ENCODE measurements at places on chromosomes 1 and 21. TPM values are rescaled to one million over a fixed set of nuclear protein-coding genes. Genes with fewer than 3 reads are reported as not detected.

The IL20 gene
- total RNA-seq: not detected

The GLMN gene
- 11.9 TPM for total RNA-seq

The PRRX1 gene
- 65.4 TPM for total RNA-seq

The RORC gene
- total RNA-seq: not detected

The IFI44L gene
- total RNA-seq: 0.18 TPM

- peak; percentile 84 for DNase-seq
These were observed 6.8 kb upstream of the IL24 start for GRCh38 chr1:206890125-206891060.

DNA sequence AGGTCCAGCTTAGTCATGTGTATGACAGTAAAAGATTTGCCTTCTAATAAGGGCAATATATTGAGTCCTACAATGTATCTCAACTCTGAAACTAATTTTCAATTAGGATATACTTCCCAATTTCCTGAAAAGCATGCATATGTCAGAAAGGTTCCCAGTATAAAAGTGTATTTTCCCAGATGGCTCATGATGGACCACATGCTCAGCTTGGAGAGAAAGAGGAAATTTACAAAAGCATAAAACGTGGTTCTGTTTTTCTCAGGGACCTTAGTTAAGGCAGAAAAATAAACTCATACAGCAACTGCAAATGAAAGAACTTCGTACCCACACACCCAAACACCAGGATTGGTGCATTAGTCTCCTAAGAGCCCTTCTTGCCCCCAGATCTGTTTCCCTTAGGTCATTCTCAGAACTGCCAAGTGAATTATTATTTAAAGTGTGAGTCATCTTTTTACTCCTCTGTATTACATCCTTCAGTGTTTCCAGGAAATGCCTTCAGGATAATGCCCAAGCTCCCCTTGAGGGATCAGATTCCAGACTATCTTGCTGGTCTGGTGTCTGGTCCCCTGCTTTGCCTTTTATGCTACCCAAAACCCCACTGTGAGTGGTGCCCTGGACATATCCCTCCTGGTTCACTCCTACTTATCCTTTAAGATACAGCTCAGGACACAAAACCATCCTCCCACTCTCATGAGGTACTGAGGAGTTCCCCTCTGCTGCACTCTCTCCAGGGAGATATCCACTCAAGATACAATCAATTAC lies 57.4 kb downstream of the SSX2IP start:
- peak; percentile 83 for DNase-seq

DNA sequence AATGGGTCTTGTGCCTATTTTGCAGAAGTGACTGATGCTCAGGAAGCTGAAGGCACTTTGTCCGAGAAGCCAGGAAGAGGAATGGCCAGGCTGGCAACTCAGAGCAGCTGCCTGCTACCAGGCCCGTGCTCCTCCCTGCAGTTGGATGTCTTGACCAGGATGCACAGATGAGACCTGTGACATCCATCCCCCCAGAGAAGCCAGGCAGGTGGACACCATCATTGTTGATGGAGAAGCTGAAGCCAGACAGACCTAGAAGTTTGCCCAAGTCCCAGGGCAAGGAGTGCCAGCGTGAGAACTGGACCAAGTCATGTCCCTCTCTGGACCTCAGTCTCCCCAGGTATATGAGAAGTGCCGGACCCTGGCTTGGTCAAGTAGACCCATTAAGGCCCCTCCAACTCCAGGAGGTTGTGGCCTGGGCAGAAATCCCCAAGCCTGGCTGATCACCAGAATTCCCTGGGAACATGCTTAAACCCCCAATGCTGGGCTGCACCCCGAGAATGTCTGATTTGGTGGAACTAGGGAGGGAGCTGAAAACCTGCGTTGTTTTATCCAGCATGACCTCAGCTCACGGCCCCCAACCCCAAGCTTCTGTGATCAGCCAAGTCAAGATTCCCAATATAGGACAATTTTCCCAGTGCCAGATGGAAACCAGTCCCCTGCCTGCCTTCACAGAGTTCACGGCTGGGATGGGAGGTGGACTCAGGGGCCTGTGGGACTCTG lies 82.4 kb downstream of the CAMK2N1 start:
- no peak for DNase-seq

DNA sequence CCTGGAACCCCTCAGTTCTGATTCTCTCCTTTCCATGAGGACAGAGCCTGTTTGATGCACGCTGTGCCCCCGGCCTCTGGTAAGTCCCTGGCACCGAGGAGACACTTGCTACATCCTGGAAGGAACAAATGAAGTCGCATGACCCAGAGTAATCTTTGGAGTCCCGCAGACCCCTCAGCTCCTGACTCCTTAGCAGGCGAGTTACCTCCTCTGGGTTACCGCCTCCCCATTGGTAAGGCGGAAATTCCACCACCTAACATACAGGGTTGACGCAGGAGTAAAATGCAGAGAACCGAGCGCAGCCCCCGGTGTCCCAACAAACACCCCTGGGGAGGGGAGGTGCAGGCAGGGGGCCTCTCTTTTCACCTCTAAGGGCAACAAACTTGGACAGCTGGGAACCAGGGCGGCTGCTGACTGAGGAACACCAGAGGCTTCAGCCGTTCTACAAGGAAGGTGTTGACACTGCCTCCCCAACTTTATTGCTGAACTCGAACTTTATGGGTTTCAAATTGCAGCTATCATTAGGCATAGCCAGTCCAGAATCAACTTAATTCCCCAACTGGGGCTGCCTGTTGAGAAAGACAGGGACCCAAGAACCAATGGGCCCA lies 115.3 kb upstream of the IFFO2 start:
- no peak for DNase-seq

- no peak for DNase-seq
These were observed 77.5 kb downstream of the PLPP3 start for GRCh38 chr1:56501888-56502287.

DNA sequence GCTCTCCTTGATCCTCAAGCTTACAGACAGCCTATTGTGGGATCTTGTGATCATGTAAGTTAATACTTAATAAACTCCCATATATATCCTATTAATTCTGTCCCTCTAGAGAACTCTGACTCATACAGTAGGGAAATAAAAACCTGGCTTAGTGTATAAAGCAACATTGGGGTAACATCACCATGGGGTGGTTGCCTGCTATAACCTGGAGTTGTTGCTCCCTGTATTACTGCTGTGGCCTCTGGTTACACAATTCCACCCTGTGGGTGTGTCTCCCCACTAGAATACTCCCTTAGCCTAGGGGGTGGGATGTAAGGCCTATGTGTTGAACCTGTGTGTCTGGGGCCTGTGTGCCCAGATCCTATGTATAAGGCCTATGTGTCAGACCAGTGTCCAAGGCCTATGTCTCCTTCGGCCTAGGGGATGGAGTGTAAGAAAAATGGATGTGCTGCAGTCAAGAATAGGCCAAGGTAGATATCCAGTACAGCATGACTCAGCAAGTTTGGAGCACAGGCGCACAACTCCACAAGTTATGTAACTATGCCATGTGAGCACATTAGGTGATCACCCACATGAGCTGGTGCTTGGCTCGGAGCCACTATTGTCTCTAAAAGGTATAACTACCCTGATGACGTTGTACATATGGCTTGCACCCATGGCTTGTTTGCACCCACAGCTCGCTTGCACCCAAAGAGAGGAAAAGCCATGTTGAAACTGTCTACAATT lies 96.8 kb upstream of the C1orf21 start:
- DNase-seq: no peak

DNA sequence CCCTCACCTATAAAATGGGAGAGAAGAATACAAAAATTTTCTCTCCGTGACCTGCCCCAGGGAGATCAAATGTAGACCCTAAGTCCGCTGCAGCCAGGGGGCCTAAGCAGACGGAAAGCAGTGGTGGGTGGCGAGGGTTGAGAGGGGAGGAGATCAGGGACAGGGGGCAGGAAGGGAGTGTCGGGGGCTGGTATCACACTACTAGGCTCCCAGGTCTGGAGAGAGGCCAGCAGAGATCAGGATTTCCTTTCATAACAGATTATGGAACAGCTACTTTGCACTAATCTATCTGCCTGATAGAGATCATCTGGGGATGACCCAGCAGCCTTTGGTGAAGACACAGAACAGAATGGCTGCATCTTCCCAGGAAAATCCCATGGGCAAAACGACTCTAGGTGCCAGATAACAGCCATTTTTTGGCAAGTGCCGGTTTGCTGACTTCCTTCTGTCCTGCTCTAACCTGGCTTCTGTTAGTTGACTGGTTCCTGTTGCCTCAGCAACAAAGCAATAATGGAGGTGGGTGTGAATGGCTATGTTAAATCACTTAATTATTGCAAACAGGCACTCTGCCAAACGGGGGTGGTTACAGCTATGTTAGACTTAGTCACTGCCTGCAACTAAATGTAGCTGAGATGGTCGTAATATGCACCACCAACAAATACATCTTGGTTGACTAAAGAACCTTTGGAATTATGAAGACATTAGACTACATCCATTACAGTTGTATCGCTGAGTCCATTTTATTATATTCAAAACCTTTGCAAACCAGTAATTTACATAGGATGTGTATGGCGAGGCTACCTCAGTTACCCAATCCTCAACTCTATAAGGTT lies 30.0 kb upstream of the EPS8L3 start:
- DNase-seq: peak; percentile 81

- no peak for DNase-seq
These were observed 26.2 kb downstream of the UBASH3A start for GRCh38 chr21:42429856-42430255.

- no peak for DNase-seq
These were observed 115.1 kb downstream of the HIVEP3 start for GRCh38 chr1:41803656-41804055.

GRCh38 chr1:12587981-12588640 lies 29.9 kb downstream of the DHRS3 start:
- peak; percentile 58 for DNase-seq

DNA sequence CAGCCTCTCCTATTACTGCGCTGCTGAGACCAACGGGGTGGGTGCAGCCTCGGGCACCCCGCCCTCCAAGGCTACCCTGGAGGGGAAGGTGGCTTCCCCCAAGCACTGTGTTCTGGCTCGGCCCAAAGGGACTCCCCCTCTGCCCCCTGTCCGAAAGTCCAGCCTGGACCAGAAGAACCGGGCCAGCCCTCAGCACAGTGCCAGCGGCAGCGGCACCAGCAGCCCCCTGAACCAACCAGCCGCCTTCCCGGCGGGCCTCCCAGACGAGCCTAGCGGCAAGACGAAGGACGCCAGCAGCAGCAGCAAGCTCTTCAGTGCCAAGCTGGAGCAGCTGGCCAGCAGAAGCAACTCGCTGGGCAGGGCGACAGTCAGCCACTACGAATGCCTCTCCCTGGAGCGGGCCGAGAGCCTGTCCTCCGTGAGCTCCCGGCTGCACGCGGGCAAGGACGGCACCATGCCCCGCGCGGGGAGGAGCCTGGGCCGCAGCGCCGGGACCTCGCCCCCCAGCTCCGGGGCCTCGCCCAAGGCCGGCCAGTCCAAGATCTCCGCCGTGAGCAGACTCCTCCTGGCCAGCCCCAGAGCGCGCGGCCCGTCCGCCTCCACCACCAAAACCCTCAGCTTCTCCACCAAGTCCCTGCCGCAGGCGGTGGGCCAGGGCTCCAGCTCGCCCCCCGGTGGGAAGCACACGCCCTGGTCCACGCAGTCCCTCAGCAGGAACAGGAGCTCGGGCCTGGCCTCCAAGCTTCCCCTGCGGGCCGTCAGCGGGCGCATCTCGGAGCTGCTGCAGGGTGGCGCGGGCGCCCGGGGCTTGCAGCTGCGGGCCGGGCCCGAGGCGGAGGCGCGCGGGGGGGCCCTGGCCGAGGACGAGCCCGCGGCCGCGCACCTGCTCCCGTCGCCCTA lies 533.1 kb downstream of the KIF26B start:
- DNase-seq: no peak

GRCh38 chr1:9902060-9902452 lies 8.0 kb downstream of the CTNNBIP1 start:
- DNase-seq: no peak

DNA sequence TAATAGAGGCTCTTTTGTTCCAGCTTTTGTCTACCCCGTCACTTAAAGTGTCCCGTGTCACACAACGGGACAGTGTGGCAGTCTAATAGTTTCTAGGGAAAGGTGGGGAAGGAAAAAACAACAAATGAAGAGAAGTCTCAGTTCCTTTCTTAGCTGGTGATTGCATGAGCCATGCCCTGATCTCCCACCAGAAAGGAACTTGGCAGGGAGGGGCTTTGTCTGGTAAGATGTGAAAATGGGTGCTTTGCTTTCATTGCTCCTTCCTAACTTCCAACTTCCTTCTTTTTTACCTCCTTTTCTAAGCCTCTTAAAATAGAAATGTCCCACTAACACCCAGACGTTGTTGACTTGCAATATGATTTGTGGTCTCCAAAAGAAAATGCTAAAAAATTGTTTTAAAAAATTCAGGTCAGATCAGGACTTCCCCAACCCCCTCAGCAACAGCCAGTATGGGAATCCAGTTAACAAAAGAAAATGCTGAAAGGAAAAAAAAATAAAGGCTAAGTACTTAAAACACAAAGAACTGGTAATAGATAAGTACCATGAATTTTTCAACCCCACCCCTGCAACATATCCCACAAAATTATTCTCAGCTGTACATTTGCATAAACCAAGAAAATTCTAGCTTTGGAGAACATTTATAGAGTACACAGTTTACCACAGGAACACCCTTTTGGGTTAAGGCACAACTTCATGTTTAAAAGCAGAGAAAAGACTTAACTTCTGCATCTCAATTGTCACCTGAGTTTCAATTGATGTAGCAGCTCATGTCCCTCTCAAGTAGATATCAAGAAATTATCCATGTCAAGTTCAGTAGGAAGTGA lies 106.2 kb downstream of the NIBAN1 start:
- DNase-seq: no peak

DNA sequence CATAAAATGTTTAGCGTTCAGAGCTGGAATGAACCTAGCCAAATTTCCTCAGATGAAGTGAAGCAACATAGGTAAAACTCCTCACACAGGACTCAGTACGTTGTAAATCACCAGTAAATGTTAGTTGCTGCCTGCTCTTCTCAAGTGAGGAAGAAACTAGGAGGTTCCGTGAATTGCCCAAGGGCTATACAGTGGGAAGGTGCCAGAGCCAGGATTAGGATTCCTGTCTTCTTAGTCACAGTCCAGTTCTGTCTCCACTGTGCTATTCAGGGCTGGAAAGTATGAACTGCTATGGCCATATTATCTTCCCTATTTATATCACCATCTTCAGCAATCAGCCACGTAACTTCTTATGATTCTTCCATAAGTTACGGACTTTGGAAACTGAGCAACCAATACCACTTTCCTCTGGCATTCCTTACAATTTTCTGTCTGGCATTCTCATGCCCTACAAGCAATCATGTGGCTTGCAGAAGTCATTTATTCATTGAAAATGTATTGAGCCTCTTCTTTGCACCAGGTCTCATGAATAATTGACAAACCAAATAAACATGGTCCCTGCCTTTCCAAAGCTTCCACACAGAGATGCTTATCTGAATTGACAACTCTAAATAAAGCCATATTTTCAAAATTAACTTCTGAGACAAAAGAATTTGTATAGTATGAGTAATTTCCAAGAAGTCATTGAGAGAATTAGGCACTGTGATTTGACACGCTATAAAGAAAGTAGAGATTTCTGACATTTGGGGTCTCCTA lies 271.6 kb upstream of the SGIP1 start:
- DNase-seq: peak; percentile 67

DNA sequence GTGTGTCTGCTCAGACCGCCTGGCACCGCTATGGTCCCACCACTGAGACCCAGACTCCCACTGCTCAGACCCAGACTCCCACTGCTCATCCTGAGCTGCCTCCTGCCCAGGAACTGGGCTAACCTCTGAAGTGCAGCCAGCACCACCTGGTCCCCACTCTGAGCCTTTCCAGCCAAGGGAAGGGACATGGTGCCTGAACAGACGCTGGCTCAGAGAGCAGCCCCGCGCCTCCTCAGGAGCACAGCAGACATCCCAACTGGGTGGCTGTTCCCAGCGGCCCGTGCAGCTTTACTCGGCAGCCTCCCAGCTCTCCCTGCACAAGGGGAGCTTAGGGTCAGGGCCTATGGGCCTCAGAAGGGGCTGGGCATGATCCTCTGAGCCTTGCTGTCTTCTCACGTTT lies 27.8 kb upstream of the CNTN2 start:
- DNase-seq: no peak

- DNase-seq: no peak
These were observed 47.6 kb upstream of the PPP2R5A start for GRCh38 chr1:212237651-212238050.

Data from IMR-90 (cell line).